ENCODE measurements at places on chromosomes 2 and 18.

DNA sequence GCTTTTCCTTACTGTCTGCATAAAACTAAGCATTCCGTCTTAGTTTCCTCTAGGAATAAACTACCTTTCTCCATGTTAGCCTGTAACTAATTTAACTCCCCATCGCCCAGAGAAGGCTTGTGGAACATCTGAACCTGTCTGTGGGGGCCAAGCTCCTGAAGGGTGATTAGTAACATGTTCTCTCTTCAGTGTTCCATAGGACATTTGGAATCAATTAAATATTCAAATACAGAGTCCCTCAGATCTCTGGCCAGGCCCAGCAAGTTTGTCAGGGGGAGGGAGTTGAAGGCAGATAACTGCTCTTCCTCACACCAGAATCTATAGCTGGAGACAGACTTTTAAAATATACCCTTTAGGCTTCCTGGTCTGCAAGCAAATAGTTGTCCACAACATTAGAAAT lies 8.8 kb downstream of the RDH14 start:
- peak; percentile 48 for DNase-seq

GRCh38 chr2:18924886-18925285 lies 335.5 kb upstream of the NT5C1B start:
- no peak for DNase-seq

DNA sequence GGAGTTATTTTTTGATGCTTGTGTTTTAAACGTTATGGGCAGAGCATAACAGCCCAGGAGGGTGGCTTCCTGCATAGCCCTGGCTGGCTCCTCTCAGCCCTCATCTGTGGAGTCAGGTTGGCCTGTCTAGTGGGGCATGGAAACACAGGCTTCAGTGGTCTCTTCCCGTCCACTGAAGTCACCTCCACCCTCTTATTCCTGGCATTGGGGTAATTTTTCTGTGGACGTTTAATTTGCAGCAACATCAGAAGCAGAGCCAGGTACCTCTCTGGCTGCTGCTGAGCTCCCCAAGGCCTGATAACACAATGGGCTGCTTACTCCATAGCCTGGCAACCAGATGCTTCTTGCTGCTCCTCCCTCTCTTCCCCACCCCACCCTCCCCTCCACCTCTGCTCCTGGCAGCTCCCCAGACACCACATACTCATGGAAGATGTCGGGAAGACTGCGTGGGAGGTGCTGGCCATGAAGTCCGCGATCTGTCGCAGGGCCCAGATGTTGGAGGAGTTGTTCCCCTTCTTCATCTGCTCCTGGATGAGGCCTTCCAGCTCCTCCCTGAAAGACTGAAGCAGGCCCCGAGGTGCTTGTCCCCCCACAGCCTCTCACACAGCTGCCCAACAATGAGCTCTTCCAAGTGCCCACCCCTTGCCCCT lies 64.0 kb downstream of the ADD2 start:
- peak; percentile 21 for DNase-seq

GRCh38 chr2:46001741-46002506 lies 295.3 kb upstream of the EPAS1 start:
- peak; percentile 25 for DNase-seq

DNA sequence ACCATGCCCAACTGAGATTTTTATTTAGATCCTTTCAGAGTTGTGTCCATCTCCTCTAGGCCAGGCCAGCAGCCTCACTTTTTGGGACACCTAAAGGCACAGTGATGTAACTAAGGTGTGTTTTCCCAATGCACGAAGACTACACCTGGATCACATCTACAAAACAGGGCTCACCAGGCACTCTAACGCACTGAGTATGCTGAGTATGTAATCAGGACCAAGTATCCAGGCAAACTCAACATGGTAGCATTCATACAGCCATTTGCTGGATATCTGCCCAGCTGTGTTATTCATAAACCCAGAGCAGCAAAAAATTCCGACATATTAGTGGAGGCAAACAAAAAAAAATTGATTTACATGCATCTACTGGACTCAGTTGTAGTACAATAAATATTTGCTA lies 33.8 kb downstream of the LPIN2 start:
- DNase-seq = peak; percentile 75

GRCh38 chr18:74251297-74252038 lies 40.3 kb downstream of the CYB5A start:
- peak; percentile 70 for DNase-seq

DNA sequence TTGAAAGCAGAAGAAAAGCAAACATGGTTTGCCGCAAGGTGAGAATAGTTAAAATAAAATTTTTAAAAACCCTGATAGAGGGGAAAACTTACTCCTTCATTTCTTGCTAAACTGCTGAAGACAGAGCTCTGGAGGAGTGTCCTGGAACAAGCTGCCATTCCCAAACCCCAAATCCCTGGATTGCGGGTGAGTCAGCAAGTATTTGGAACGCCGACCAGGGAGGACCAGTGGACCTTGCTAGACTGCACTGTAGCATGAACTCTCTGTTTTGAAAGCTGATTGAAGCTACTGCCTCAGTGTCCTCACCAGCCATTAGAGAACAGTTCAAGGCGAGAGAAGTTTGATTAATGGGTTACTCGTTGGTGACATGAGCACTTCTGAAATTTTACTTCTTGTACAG lies 99.4 kb upstream of the RASGRP3 start:
- no peak for DNase-seq

DNA sequence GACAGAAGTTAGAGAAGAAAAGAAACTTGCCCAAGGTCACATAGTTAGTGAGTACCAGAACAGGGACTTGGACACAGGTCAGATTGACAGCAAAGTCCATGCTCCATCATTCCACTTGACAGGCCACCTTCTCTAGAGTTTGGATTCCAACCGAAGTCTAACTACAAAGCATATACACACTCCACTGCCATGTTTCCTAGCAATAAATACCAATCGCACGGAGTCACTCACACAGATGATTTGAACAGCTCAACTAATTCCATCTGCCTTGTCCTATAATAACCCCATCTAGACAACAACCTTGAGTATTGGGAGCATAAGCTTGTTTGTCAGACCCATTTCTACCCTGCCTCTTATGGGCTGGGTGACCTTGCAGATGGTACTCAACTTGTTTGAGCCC lies 334.6 kb upstream of the MGAT5 start:
- no peak for DNase-seq

- DNase-seq = no peak
Observed at GRCh38 chr2:134502104-134502503, 216.7 kb downstream of the TMEM163 start.

DNA sequence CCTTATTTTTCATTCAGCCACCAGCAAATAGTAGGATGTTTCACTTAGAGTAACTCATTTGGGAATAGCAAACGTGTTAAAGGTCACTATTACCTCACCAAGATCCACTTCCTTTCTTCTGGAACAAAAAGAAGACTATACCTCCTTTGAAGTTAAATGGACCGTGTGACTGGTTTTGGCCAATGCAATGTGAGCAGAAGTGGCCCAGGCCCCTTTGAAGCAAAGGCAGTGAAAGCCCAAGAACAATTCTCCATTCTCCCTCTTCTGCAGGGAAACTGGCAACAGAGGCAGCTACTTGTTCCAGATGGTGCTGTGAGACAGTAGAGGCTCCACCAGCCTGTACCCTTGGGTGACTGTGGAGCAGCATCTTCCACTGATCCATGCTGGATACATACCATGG lies 11.3 kb upstream of the MALL start:
- DNase-seq = no peak

GRCh38 chr18:10928011-10928771 lies 221.2 kb downstream of the PIEZO2 start:
- no peak for DNase-seq

- DNase-seq = no peak
Observed at GRCh38 chr2:100940766-100941645, 61.1 kb upstream of the RPL31 start.

DNA sequence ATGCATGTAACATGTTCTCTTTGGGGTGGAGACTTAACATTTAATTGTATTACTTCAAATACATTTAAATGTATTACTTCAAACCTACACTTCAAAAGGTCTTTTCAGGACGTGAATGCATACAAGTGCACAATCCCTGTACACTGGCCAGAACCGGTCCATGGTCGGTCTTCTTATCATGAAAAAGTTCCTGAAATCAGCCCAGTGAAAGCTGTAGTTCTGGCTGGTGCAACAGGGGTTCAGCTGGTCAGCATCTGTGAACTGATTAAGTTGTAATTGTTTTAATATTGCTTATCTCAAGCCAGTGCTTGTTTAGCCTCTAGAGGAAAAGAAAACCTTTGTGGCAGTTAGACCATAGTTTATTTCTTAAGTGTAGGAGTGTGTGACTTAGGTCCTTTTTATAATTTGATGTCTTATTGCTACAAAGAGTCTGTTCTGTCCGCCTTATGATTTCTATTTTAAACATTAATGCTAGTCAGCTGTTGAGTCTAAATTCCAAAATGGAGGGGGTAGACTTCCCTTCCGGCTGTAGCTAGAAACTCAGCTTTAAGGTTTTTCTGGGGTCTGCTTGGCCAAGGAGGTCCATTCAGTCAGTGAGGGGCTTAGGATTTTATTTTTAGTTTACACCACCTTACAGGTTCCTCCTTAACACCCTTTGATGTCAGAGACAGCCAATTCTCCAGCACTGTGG lies 768 bp upstream of the CYBRD1 start:
- DNase-seq = peak; percentile 40

- DNase-seq = no peak
Observed at GRCh38 chr2:58916063-58916462, 674.9 kb upstream of the FANCL start.

GRCh38 chr2:235665661-235666212 lies 171.9 kb downstream of the AGAP1 start:
- DNase-seq = no peak

GRCh38 chr18:63342206-63342605 lies 22.6 kb upstream of the BCL2 start:
- peak; percentile 46 for DNase-seq

GRCh38 chr18:32366586-32367538 lies 103.8 kb downstream of the GAREM1 start:
- DNase-seq = no peak

GRCh38 chr2:37851828-37852584 lies 73.1 kb upstream of the RMDN2 start:
- DNase-seq = no peak

DNA sequence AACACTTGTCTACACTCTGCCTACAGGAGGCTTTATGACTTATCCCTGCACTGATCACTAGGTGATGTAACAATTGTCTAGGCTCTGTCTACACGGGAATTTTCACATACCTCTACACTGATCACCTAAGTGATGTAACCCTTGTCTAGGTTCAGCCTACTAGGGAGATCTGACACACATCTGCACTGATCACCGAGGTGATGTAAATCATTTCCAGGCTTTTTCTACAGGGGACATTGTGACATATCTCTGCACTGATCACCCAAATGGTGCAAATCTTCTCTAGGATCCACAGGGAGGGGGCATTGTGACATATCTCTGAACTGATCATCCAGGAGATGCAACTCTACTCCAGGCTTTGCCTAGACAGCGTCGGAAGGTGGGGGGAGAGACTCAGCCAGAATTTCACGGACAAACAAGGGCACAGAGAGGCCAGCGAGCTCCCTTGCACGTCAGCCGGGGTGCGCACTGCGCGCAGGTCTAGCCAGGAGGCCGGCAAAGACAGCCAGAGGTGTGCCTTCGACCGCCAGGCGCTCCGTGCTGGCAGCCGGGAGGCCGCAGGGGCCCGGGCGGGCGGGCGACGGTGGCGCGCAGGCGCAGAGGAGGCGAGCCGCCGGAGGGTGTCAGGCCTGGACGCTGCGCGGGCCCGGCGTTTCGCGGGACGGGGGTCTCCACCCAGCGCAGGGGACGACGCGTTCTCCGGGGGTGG lies 46.9 kb upstream of the USP14 start:
- peak; percentile 37 for DNase-seq

- no peak for DNase-seq
Observed at GRCh38 chr18:79401494-79402208, 5.9 kb downstream of the NFATC1 start.

GRCh38 chr2:119841550-119841949 lies 81.8 kb downstream of the PTPN4 start:
- no peak for DNase-seq

- peak; percentile 48 for DNase-seq
Observed at GRCh38 chr2:181784556-181784955, 104.2 kb upstream of the NEUROD1 start.

- no peak for DNase-seq
Observed at GRCh38 chr2:64568836-64569235, 44.7 kb downstream of the AFTPH start.

DNA sequence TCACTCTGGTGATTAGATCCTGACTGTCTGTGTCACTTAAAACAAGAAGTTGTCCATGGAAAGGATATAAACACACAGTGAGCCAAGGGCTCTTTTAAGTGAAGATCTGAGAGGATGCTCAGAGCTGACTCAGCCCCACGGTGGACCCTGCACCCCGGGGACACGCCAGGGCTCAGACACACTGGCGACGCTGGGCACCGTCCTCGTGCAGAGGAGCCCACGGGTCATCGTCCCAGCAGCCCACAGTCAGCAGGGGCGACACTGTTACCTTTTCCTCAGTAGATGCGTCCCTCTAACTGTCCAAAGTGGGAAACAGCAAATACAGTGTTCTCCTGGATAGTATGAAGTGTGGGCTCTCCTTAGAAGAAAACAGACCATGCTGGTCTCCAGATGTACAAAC lies 225.6 kb downstream of the HDAC4 start:
- DNase-seq = no peak

- DNase-seq = no peak
Observed at GRCh38 chr2:156118753-156119416, 213.6 kb downstream of the NR4A2 start.

DNA sequence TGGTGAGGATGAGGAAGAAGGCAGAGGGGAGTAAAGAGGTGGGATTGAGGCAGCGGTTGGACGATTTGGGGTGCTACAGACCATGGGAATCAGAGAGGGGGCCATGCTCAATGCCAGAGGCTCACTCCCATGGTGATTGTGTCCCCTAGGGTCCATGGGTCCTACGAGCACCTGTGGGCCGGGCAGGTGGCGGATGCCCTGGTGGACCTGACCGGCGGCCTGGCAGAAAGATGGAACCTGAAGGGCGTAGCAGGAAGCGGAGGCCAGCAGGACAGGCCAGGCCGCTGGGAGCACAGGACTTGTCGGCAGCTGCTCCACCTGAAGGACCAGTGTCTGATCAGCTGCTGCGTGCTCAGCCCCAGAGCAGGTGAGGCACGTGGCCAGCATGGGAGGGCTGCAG lies 5.2 kb downstream of the CAPN10 start:
- no peak for DNase-seq

DNA sequence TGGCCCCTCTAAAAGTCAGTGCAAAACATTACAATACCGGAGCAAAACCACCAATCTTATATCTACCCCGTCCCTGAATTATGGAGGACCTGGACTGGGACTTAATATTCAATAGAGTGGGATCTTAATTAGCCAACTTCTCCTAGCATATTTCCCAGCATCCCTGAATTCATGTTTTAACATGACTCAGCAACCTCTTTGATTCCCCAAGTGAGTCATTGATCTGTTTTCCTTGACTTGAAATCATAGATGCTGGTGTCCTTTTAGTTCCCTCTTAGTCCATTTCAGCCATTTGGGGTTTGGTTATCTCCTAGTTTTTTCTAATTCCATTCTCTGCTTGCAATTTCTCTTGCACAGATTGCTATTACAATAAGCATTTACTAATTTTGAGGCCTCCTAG lies 677.7 kb upstream of the CELF4 start:
- DNase-seq = no peak

- no peak for DNase-seq
Observed at GRCh38 chr2:225019105-225019504, 23.2 kb downstream of the DOCK10 start.

Measured in foreskin fibroblast (primary cell).